GM23248 (cell line): ENCODE measurements at places on chromosomes 2 and 18. TPM values are rescaled to one million over a fixed set of nuclear protein-coding genes. Genes with fewer than 3 reads are reported as not detected.

DNA sequence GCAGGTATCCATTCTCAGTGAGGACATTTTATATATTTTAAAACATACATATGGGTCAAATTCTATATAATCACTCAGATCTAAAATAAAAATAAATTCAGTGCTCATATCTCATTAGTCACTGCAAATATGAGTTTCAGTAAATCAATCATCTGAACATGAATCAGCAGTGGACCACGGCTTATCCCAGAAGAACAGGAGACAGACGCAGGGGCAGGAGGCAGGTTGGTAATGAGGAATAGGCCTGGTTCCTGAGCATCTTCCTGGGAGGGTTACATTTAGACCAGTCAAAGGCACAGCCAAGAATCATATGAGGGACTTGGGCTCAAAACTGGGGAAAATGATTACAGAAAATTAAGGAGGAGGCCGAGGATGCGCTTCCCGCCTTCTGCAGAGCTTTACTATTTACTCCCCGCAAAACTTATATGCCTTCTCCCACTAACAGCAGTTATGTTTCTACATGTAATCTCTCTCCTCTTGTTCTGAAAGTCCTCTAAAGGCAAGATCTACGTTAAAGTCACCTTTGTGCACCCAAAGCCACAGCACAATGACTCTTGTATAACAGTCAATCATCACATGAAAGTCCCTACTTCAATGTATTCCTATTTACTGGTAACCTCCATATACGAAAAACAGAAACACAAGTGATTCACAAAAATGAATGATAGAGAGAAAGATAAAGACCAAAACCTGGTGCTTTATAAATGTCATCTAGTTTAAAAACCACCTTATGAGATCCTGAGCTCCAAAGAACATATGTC lies 35.1 kb downstream of the SH3YL1 start:
- no peak for DNase-seq

Gene TRIM54
- not detected in 2 replicates for total RNA-seq

GRCh38 chr2:240840435-240841060 lies 20.5 kb upstream of the KIF1A start:
- peak; percentile 86 for DNase-seq

GRCh38 chr18:70078106-70078505 lies 127.4 kb downstream of the RTTN start:
- no peak for DNase-seq

Gene SCTR
- total RNA-seq, result not detected in 2 replicates

Gene ANKRD30BL
- total RNA-seq, result not detected in 2 replicates

DNA sequence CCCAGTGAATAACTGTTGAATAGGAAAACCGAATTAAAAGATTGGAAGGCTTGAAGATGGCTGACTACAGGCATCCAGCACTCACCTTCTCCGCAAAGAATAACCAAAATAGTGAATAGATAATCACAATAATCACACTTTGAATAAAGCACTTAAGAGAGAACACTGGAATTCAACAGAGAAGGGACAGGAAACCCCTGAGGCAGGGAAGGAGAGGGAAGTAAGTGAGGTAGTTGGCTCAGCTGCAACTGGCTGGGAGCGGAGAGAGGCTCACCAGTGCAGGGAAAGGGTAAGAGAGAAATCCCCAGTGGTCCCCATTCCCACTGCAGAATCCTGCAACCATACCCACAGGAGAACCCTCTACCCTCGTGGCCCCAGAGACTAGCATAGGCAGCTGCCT lies 246.6 kb upstream of the NCKAP5 start:
- DNase-seq, result no peak

DNA sequence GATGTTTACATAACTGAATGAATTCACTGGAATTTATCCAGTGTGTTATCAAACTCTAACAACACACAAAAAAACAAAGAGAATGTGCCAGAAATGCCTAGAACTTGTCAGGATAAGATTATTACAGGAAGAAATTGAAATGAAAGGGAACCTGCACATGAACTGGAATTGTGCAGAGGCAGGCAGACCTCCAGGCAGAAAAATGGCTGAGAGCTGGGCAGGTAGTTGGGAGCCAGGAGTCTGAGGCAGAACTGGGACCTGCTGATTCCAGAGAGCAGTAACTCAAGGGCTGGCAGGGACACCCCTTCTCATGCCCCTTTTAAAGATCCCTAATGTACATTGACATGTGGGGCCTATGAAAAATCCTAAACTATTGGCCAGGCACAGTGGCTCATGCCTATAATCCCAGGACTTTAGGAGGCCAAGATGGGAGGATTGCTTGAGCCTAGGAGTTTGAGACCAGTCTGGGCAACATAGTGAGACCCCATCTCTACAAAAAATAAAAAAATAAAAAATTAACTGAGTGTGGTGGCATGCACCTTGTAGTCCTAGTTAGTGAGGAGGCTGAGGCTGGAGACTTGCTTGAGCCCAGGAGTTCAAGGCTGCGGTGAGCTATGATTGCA lies 674 bp upstream of the SP110 start:
- DNase-seq, result no peak
